ENCODE measurements at places on chromosomes 2 and 18.

DNA sequence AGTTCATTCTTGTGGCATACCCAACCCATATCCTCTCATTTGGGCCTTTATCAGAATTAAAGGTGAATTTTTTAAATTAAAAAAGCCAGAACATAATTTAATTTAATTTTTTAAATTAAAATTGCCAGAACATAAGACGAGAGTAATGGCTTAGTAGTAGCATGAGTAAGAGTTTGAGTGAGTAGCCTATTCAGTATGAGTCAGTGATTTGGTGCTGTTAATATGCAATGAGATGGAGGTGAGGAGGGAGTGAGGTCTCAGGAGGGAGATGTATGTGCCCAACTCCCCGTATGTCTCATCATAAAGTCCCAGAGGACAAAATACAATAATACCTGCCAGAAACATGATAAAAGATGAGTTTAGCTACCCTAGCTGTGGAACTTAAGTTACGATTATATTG, 115.3 kb upstream of the THOC1 start:
- DNase-seq: no peak

GRCh38 chr2:36367486-36367885, 11.9 kb downstream of the CRIM1 start:
- no peak for DNase-seq

DNA sequence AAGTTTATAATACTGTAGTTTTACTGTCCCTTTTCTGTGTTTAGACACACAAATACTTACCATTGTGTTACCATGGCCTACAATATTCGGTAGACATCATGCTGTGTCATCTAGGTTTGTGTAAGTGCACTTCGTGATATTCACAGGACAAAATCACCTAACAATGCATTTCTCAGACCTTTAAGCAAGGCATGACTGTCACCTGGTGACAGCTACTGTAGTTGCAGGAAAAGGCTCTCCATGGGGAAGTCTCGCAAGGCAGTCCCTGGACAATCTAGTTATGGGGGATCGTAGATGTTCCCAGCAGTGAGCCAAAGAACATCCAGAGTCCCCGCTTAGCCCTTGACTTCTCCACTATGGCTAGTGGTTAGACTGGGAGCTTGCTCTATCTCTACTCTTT, 73.1 kb downstream of the EIF2AK3 start:
- no peak for DNase-seq

GRCh38 chr18:54737986-54738385, 90.3 kb upstream of the RAB27B start:
- DNase-seq: no peak

GRCh38 chr18:23228102-23229061, 93.1 kb downstream of the CABLES1 start:
- no peak for DNase-seq

DNA sequence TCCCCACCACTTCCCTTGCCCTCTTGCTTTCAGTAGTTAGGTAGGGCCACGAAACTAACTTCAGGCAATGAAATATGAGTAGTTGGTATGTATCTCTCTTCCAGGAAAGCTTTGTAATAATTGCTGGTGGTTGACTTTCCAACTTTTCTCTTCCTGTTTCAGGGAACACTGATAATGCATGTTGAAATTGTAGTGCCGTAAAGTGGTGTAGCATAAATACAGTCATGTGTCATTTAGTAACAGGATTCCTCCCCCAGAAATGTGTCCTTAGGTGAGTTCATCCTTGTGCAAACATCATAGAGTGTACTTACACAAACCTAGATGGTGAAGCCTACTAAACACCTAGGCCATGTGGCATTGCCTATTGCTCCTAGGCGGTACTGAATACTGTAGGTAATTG, 429.2 kb downstream of the PID1 start:
- DNase-seq: no peak

DNA sequence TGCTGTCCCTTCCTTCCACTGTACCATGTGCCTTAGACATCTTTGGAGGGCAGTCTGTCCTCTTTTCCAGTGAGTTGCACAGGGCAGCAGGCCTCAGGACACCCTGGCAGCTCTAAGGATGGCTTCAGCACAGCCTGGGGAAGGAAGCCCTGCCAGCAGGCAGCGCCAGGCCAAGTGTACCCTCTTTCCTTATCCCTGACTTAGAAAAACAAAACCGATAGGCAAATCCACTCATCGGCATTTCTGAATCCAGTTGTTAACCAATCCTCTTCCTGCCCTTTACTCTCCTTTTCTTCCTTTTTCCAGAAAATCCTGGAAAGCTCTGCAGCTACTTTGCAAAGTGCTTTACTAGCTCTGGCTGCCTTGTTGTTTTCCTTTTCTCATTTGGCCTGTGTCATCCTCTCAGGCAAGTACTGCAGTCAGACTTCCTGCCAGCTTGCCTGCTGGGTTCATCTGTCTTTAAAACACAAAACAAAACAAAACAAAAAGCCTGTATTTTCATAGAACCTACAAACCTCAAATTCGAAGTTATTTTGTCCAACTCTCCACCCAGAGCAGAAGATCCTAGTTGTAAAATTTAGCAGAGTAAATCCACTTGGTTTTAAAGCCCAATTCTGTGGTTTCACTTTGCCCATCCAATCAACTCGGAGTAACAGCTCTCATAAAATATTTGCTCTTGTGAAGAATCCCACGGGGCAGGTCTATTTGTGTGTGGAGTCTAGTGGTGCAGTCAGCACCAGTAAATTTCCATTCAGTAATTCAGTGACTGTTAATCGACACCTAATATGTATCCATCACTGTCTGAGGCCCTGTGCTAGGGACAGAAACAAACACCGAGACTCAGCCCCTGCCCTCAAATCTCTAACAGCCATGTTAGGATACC, 45.2 kb downstream of the PCBP1 start:
- no peak for DNase-seq

DNA sequence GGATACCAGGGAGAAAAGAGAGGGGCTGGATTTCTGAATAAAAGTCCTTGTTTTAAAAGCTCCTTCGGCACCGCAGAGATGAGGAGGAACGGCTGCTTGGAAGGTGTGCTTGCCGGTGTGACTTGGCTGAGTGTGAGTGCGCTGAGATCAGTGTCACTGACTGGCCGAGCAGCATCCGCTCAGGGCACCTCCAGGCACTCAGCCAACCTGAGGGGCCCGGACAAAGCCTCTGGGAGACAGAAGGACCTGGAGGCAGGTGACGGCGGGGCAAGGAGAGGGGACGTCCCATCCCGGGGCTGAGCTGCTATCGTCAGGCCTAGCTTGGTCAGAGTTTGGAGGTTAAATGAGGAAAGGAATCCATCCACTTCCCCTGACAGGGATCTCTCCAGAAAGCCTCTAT, 16.8 kb upstream of the ALLC start:
- no peak for DNase-seq

DNA sequence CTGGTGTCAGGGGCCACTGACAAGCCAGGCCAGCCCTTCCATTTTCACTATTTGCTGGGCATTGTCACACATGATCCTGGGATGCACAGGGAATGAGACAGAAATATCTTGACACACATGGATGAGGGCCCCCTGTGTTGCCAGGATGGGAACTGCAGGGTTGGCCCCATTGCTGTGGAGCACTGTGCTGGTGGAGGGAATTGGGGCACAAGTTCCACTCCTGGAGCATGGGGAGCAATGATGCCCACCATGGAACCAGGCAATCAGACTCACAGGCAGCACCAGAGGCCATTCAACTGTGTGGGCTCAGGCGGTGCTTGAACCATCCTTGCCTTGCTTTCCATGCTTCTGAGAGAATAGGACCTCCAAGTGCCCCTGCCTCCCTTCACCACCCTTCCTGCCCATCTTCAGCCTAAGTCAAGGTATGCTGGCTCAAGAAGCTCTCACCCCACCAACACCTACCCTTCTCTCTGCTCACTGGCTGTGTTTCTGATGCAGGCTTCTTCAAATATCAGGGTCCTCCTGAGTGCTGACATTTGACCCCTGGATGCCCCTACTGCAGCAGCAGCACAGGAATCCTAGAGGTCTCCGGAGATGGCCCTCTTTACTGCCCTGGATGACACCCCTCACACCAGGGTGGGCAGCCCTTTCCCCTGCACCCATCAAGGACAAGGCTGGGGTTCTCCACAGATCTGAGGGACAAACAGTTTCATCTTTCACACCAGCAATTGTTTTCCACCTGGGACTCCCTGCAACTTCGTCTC, 11.0 kb downstream of the ADRA2B start:
- no peak for DNase-seq

- no peak for DNase-seq
Measured at GRCh38 chr2:223621901-223622300, 19.7 kb upstream of the SCG2 start.

- DNase-seq: no peak
Measured at GRCh38 chr2:149738767-149739166, 151.2 kb upstream of the MMADHC start.

DNA sequence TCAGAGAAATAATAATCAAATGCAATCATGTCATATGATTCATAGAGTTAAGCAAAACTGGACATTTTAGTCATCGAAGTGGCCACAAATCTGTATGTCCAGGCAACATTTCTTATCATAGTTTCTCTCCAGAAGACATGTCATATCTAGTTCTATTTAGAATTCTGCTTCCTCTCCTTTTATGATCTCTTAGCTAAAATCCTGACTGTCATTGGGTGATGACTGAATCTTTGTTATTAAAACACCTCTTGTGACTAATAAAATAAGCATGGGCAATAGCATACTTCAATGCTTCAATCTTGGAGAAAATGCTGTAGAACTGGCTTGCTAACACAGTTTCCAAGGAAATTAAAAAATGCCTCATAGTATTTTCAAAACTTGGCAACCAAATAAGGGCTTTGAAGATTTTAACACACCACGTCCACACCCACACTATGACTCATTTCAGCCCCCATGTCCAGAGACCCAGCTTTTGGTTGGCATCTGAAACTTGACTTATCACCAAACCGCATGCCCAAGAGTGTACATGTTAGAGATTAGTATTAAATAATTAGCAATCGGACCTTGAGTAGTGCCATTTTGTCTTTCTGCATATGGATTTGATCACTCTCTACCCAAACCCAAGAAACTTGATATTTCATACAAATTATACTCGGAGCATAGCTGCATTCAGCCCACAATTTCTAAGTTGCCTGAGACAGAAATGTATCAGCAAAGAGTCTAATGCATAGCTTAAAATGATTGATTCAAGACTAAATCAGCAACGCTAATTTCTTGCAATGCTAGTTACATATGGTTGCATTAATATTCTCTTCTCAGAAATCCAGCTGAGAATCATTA, 106.5 kb upstream of the ETAA1 start:
- DNase-seq: no peak

- DNase-seq: no peak
Measured at GRCh38 chr2:82837588-82838304, 1621.3 kb downstream of the SUCLG1 start.

DNA sequence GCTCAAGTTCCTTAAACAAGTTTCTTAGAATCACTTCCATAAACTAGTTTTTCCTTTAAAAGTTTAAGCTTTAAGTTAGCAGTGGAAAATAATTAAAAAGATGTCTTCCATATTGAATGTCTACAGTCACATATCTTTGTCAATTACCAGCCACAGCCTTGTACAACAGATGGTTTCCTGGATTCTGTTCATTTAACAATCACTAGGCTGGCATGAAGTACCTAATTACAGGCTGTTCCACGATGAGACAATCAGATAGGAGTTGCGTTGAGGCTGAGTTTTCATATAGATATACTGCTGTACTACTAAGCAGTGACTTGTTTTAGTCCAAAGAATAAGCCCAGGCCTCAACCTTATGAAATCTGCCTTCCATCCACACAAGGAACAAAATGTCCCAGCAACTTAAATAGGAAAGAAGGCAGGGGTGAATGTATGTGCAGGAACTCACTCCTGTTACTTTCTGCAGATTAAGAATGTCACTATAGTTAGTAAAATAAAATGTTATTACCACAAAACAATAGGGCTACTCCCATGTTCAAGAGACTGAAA, 131.0 kb downstream of the ZAP70 start:
- no peak for DNase-seq

DNA sequence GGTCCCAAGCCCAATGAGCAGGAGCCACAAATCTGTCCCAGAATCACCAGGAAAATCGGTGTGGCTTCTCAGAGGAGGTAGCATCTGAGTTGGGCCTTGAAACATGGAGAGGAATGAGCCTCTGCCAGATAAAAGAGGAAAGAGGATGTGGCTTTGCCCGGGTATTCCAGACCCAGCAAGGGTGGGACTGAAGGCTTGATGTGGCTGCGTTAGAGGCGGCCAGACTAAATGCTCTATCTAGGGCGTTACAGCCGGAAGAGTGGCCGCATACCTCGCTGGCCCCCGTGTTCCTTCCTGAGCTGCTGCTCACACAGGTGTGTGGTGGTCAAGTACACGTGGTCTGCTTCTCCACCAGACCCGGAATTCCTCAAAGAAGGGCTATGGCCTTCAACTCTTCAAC, 33.9 kb upstream of the POMC start:
- DNase-seq: no peak

DNA sequence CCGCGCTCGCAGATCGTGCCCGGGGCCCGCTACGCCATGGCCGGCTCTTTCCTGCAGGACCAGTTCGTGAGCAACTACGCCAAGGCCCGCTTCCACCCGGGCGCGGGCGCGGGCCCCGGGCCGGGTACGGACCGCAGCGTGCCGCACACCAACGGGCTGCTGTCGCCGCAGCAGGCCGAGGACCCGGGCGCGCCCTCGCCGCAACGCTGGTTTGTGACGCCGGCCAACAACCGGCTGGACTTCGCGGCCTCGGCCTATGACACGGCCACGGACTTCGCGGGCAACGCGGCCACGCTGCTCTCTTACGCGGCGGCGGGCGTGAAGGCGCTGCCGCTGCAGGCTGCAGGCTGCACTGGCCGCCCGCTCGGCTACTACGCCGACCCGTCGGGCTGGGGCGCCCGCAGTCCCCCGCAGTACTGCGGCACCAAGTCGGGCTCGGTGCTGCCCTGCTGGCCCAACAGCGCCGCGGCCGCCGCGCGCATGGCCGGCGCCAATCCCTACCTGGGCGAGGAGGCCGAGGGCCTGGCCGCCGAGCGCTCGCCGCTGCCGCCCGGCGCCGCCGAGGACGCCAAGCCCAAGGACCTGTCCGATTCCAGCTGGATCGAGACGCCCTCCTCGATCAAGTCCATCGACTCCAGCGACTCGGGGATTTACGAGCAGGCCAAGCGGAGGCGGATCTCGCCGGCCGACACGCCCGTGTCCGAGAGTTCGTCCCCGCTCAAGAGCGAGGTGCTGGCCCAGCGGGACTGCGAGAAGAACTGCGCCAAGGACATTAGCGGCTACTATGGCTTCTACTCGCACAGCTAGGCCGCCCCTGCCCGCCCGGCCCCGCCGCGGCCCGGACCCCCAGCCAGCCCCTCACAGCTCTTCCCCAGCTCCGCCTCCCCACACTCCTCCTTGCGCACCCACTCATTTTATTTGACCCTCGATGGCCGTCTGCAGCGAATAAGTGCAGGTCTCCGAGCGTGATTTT, 7.6 kb downstream of the TBR1 start:
- no peak for DNase-seq

DNA sequence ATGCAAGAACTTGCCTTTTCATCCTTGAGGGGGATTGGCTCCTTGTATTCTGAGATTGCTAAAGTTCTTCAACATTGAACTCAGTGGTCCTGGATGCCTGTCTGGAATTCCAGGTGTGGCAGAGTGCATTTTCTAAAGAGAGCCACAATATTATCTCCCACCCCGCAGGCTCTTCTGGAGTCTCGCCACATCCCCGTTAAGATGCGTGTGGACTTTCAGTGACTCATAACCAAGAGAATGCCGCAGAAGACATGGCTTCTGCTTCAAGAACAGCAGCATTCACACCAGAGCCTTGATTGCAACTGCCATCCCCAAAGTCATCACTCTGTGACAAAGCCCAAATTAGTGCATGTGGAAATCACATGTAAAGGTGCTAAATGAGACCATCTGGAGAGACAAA, 142.7 kb downstream of the CDH20 start:
- DNase-seq: no peak

Data from progenitor cell of endocrine pancreas (in vitro differentiated cells).